ENCODE measurements at places on chromosomes 5 and 9. TPM values are rescaled to one million over a fixed set of nuclear protein-coding genes. Genes with fewer than 3 reads are reported as not detected.
A peak's percentile ranks its signal among the peaks of the same experiment; 100 is the strongest.

- no peak for DNase-seq
Measured at GRCh38 chr9:133669182-133669801, 33.1 kb downstream of the DBH start.

PKN3 gene
- 18.1 TPM for total RNA-seq

KCNIP1 gene
- 0.36 TPM for total RNA-seq

ZNF484 gene
- 8.8 TPM for total RNA-seq

PCDHA9 gene
- total RNA-seq, result 0.07 TPM

GRCh38 chr9:72401396-72401795 is 36.4 kb upstream of the ZFAND5 start:
- no peak for DNase-seq

DNA sequence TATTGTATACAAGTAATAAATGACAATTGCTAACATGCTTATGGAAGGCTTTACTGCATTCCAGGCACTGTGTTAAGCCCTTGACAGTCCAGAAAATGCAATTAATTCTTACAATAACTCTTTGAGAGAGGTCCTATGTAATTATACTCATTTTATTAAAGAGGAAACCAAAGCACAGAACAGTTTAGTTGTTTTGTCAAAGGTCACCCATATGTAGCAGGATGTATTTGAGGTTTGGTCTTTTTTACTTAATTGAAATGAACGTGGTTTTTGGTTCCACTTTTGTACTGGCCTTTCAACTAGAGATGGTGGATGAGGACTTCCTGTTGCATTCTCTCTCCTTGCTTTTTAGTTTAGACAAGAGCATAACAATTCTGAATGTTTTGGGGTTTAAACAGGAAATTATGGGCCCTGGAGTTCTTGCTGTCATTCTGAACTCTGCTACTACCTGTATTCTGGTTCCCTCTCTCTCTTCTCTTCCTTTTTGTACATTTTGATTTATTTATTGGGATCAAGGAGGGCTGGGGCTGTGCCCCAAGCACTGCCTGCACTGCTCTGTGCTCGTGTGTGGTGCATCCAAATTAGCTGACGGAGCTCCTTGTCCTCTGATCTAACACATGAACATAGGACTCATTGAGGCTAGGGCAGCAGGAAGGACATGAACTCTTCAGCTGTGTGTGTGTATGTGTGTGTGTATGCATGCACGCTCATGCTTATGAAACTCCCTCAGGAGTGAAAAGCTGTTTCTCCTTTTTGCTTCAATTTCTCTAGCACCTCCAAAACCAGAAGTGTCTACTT is 47.4 kb downstream of the SLC28A3 start:
- no peak for DNase-seq

- peak; percentile 60 for DNase-seq
Measured at GRCh38 chr5:130323804-130324454, 419.7 kb downstream of the CHSY3 start.

CDH18 gene
- 5.3 TPM for total RNA-seq

GRCh38 chr5:132747616-132748440 is 602 bp downstream of the CCNI2 start:
- DNase-seq, result no peak

DNA sequence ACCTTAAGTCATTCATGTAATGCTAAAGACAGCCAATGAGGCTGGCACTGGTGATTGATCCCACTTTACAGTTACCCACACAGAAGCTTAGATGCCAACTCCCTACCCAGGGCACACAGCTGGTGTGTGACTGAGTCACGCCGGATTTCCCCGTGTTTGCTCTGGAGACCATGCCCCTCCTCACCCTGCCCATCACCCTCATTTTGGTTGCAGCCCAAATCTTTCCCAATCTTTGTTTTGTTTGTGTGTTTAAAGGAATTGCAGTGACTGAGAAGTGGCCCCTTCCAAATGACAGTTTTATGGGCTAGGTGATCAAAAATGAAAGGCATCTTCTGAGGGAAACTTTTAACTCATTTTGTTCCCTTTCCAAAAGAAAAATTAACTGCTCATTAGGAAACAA is 10.9 kb downstream of the FBXL7 start:
- DNase-seq, result peak; percentile 54

DNA sequence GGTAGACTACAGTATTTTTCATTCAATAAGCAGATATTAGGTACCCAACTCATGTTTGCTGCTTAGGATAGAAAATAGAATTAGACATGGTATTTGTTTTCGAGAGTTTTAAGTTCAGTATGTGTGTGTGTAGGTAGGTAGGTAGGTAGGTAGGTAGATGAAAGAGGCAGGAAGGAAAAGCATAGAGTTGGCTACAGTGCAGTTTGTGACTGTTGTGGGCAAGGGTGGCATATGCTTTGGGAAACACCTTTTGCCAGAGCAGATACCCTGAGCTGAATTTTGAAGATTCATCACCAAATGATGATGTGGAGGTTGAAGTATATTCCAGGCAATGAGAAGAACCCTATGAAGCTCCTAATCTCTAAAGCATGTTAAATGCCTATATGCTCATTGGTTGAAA is 20.0 kb upstream of the PCSK5 start:
- DNase-seq, result no peak

DNA sequence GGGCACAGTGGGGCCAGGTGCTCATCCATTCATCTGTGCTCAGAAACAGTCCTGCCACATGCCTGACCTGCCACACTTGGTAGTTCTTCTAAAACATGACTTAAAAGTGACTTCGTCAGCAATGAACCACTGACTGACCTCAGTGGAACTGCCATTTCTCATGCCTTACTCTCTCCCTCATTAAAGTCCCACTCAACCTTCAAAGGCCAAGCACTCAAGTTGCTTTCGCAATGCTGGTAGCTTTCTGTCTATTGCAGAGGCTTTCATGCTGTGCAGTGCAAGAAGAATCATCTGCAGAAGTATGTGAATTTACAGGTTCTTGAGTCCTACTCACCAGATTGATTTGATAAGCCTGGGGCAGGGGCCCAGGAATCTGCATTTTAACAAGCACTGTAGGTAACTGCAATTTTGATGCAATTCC is 23.9 kb downstream of the B4GALT1 start:
- DNase-seq, result no peak

AGXT2 gene
- total RNA-seq, result not detected

FOXD4L5 gene
- not detected for total RNA-seq

DNA sequence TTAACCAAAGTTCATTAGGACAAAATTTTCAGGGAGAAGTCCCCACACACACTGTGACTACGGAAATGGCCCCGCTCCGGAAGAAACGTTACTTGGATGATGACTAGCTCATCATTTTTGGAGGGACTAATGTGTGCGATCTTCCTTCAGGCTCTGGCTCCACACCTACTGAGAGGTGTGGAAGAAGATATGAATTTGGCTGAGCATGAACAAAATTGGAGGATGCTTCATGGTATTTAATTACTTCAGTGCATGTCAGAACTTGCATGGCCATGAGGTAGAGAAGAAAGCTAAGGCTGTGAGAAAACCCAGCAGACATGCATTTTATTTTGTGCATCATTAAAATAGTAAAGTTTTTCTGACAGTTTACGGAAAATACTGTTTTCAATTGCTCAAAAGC is 202.1 kb upstream of the TLE4 start:
- DNase-seq, result no peak

- DNase-seq, result no peak
Measured at GRCh38 chr5:58459146-58460001, 512 bp downstream of the PLK2 start.

SNCB gene
- total RNA-seq, result 0.10 TPM

- no peak for DNase-seq
Measured at GRCh38 chr9:68747043-68747533, 42.0 kb downstream of the PIP5K1B start.

DNA sequence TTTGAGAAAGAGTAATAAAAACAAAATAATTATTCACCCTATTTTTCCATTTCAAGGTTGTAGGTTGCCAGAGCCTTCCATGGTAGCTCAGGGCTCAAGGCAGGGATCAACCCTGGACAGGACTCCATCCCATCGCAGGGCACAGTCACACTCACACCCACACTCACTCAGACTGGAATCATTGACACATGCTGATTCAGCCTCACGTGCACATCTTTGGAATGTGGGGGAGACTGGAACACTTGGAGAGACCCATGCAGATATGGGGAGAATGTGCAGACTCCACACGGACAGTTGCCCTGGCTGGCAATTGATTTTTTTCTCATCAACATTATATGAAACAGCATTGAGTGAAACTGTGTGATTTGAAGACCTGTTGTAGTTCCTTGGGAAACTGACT is 234.1 kb downstream of the ADGRV1 start:
- peak; percentile 18 for DNase-seq

DNA sequence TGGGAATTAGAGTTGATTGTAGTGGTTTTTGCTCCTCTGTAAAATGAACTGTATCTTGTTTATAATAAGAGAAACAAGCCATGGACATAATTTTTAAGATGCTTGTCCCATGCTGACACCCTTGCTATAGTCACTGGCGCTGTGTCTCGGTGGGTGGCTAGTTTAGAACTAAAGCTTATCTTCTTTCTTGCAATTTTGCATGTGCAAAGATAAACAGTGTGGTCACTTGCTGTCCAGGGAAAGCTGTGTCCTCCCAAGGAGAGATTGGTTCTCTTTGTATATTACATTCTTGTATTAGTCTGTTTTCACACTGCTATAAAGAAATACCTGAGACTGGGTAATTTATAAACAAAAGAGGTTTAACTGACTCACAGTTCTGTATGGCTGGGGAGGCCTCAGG is 143.8 kb downstream of the MELK start:
- no peak for DNase-seq

CDH9 gene
- total RNA-seq, result not detected

DNA sequence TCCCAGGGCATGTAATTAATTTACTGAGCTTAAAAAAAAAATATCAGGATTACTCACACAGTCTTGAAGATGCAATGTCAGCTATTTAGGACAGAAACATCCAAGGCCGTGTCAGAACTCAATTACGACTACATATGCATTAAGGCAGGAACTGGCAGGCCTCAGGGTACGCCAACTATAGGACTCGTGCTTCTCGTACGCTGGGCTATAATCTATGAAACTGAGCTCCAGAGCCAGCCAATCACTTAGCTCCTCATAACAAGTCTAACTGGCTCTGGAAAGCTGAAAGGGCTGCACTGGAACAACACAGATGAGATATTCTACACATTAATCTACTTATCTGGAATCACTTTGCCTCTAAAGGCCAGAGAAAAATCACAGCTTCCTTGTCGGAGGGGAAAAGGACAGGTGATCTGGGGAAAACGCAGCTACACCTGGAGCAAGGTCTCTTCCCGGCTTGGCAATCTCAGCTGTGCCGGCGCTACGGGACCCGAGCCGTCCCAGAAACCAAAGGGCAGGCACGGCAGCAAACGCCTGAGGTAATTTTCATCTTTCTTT is 212.0 kb downstream of the DEPDC1B start:
- DNase-seq, result no peak

GRCh38 chr9:68522954-68523353 is 17.7 kb downstream of the TMEM252 start:
- DNase-seq, result no peak

GRCh38 chr5:153618867-153619266 is 128.4 kb downstream of the GRIA1 start:
- DNase-seq, result peak; percentile 69

GRCh38 chr5:10030219-10030831 is 219.4 kb downstream of the ATPSCKMT start:
- DNase-seq, result no peak

GRCh38 chr5:104347119-104347708 is 784.6 kb upstream of the NUDT12 start:
- peak; percentile 40 for DNase-seq

GRCh38 chr5:95892784-95893354 is 68.8 kb downstream of the ELL2 start:
- peak; percentile 57 for DNase-seq

DNA sequence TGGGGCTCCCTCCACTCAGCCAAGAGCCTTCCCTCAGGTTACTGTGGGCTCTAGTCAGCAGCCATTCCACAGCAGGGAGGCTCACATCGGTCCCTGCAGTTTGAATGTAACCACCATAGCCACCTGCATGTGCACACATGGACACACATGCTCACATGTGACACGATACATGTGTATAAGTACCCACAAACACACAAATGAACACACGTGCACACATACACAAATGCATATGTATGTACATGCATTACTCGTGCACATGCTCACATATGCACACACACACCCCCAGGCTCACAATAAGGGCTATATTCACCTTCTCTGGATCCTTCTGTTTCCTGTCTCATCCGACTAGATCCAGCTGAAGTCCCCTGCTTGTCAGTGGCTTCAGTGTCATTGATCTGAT is 36.2 kb downstream of the UBE2QL1 start:
- DNase-seq, result no peak

SLC46A2 gene
- total RNA-seq, result not detected

KIF24 gene
- 11.5 TPM for total RNA-seq

NDST1 gene
- total RNA-seq, result 55.4 TPM

GRCh38 chr5:65801352-65801783 is 79.4 kb downstream of the NLN start:
- peak; percentile 32 for DNase-seq

ZNF658 gene
- 6.3 TPM for total RNA-seq

DNA sequence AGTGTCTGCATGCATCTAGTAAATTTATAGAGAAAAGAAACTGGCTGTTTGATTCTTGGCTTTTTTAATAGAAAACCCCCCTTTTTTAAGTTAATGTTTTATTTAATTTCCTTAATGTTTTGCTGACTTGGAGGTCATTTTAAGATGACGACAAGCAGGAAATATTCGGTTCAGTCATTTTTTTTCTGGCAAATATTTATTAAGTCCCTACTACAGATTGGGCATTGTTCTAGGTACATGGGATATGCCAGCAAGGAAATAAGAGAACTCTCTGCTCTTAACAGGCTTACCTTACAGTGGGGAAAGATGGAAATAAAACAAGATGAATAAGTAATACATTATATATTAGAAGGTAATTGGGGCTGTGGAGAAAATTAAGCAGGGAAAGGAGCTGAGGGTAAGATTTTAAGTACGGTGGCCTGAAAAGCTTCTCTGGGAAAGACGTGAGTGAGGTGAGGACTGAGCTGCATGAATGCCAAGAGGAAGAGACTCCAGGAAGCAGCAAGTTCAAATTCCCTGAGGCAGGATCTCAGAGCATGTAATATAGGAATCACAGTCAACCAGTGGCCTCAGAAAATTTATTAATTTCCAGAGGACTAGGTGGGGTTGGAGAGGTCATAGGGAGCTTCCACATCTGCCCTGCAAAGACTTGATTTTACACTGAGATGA is 316.0 kb upstream of the DAP start:
- no peak for DNase-seq

NR5A1 gene
- total RNA-seq, result not detected

CFAP77 gene
- total RNA-seq, result not detected

DNA sequence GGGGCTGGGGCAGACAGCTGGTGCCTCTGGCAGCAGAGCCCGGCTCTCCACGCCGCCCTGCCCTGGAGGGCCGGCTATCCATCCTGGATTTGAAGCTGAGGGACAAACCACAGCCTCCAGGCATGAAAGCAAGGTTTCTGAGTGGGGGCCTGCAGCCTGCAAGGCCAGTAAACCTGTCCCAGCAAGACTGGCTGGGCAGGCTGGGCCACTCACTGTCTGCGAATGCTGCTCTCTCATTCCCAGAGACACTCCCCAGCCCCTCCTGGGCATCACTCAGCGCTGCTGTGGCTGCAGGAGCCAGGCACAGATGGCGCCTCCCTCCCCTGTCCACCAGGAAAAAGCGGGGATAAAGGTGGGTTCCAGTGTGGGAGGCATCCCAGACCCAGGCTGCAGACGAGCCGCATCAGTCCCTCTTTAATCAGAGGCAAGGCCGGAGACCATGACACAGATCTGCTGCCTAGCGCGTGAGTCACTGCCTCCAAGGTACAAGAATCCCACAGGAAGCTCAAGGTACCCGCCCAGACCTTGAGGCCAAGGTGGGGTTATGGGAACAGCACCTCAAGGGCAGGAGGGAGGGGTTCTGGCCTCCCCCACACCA is 118.0 kb downstream of the VAV2 start:
- peak; percentile 98 for DNase-seq

CBY3 gene
- not detected for total RNA-seq
